ENCODE measurements at places on chromosomes 7 and 10.

- no peak for DNase-seq
Measured at GRCh38 chr7:66206934-66207240, 1.8 kb downstream of the TPST1 start.

DNA sequence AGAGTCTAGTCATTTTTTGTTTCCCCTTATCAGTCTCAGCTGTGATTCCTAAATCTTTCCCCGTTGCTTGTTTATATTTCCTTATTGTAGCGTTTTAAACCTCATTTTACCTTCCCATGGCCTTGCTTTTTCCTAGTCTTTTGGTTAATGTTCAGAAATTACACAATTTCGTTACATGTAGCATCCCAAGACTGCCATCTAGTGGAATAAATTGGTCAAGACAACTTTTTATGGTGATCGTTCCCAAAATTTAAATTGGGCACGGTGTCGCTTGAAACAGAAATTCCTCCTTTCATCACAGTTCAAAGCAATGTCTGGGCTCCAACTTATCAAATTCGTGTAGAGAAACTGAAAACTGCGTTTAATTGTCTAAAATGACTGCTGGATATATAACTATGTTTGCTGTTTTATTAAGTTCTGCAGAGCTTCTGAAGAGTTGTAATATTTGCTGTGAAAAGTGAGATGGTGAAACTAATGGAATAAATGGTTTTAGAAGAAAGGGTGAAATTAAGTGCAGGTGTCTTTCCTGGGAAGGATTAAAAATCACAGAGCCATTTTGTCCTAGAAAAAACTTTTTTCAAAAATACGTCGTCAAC lies 370.2 kb downstream of the PHF14 start:
- DNase-seq: peak; percentile 67

DNA sequence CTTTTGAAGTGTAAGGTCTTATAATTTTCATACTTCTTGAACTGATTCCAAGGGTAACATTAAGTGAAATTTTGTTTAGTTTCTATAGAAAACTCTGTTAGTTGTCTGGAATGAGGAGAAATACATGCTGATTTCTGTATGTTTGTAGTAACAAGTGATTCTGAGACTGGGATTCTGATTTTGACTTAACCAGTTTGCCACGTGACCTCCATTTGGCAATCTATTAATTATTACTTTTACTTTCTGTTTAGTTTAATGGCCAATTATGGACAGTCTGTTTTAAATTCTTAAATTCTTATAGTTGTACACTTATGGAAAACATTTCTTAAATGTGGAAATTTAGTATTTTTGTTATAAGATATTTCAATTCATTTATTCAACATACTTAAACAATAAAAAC lies 163.1 kb downstream of the ADK start:
- DNase-seq: no peak

DNA sequence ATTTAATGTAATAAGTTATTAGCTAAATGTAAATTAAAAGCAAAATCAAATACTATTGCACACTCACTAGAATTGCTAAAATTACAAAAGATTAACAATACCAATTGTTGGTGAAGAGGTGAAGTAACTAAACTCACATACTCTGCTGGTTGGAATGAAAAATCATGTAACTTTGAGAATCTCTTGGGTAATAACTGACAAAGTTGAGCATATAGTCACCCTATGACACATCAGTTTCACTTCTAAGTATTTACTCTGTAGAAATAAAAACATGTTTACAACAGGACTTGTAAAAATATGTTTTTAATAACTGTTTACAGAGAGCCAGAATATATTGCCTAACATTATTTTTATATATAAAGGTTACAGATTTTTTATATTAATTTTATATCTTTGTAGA lies 33.6 kb downstream of the CNTNAP2 start:
- DNase-seq: no peak

GRCh38 chr10:133100706-133101415 lies 13.1 kb downstream of the ADGRA1 start:
- DNase-seq: peak; percentile 22

DNA sequence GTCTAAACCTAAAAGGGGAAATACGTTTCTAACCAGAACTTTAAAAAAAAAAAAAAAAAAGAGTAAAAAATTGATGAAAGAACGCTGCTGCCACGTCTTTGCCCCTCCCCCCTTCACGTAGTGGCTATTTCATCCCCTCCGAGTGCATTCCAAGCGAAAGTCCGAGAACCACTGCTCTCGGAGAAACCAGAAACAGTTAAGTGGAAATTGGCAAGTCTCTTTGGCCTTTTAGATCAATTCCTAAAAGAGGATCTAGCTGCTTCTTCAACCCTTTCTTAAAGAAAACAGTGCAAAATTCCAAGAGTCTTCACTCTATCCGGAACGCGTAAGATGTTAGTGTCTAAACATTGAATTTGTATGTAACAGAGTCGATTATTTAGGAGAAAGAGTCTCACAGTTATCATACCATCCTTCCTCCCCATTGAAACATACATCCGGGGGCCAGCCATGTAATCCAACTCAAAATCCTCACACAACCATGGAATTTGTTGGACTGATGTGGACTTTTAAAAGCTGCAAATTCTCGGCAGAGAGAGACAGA lies 1.1 kb downstream of the P4HA1 start:
- peak; percentile 55 for DNase-seq

- DNase-seq: no peak
Measured at GRCh38 chr10:32327364-32327691, 19.6 kb downstream of the EPC1 start.

DNA sequence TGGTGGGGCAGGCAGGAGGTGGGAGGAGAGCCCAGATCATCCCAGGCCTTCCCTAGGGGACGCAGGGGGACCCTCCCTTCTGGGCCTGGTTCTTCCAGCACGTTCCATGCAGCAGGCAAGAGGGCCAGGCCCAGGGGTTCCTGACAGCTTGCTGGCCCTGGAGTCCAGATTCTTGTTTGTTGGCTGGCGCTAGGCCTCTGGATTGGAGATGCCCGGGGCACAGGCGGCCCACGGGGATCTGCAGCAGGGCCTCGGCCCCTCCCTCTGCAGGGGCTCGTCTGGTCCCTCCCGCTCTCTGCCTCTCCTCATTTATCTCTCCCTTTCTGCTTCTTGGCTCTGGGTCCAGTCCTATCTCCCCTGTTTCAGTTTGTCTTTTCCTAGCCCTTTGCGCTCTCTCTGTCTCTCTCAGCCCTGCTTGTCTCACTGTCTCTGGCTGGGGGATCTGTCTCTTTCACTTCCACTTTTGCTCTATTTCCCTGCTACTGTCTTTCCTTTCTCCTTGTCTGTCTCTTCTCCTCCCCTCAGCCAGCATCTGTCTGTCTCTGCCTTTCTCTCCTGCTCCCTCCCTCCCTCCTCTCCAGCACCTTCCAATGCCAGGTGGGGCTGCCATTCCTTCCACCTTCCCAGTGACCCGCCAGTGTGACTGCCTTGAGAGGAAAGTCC lies 1.1 kb upstream of the AQP1 start:
- DNase-seq: peak; percentile 67

- DNase-seq: no peak
Measured at GRCh38 chr7:126302639-126303038, 950.1 kb downstream of the GRM8 start.

GRCh38 chr10:73413108-73413527 lies 740 bp downstream of the ANXA7 start:
- DNase-seq: peak; percentile 68

DNA sequence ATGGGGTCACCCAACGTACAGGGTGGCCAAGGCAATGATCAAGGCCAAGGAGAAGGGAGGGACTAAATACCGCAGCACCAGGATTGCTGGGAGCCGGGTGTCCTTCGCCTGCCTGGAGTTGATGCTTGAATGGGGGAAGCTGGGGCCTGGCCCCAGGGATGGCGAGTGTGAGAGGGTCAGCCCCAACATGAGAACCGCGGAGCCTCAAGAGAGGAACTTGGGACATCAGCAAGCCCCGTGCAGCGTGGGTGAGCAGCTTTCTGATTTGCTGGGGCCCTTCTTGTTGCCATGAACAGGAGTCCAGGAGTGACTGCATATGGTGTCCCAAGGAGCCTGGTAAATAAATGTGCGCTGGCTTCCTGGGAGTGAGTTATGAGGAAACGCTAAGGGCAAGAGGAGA lies 72.8 kb upstream of the PITRM1 start:
- DNase-seq: no peak

- DNase-seq: no peak
Measured at GRCh38 chr7:2044311-2044882, 188.3 kb downstream of the MAD1L1 start.

GRCh38 chr7:1123715-1124114 lies 35.8 kb downstream of the GPER1 start:
- DNase-seq: no peak

GRCh38 chr7:149300620-149301285 lies 38.8 kb downstream of the ZNF783 start:
- DNase-seq: no peak

- no peak for DNase-seq
Measured at GRCh38 chr10:71268758-71269157, 50.3 kb upstream of the SLC29A3 start.

DNA sequence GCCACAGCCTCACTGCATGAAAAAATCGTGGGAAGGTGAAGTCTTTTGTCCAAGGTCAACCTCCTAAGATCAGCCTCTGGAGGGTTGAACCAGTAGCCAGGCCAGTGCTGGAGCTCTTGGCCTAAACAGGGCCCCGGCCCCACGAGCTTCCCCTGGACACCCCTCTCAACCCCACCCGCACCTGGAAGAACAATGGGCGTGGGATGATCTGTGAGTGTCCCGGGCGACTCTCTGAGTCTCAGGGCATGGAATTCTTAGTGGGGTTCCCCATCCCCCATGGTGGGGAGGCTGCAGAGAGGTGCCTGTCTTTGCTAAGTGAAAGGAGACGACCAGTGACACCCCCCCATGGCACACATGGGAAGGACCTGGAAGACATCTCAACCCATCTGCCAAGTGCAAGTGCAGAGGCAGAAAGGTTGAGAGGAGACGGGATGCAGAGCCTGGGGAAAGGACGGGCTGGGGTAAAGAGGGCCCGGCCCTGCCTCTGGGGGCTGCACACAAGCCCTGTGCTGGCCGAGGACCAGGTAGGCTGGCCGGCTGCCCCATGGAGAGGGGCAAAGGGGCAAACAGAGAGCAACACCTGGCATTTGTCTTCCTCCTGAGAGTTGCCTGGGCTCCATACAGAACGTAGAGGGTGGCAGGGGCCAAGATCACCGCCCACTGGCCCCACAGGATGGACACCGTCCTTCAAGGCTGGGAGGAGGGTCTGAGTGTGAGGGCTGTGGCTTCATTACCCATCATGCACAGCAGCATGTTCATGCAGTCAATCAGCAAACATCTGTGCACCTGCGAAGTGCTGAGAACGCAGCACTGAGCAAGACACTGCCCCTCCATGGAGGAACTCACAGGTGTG lies 163.0 kb upstream of the PPP2R2D start:
- no peak for DNase-seq

GRCh38 chr10:61000769-61001730 lies 57.1 kb upstream of the RHOBTB1 start:
- no peak for DNase-seq

- no peak for DNase-seq
Measured at GRCh38 chr7:27967639-27968038, 213.0 kb downstream of the JAZF1 start.

All from hematopoietic multipotent progenitor cell treated with erythropoietin and hydrocortisone succinate and interleukin-3 and kit ligand, for 8 days (in vitro differentiated cells).